ENCODE measurements at places on chromosomes 4 and X. TPM values are rescaled to one million over a fixed set of nuclear protein-coding genes. Genes with fewer than 3 reads are reported as not detected.

The AKAP4 gene
- not detected for total RNA-seq

The EFHC2 gene
- not detected for total RNA-seq

The SCD5 gene
- total RNA-seq = 31.9 TPM

The CCNB3 gene
- 0.66 TPM for total RNA-seq

The KLB gene
- not detected for total RNA-seq

The PASD1 gene
- total RNA-seq = not detected

The TMPRSS11A gene
- total RNA-seq = not detected

The TRAM1L1 gene
- 6.5 TPM for total RNA-seq

The WDR44 gene
- total RNA-seq = 14.6 TPM

The ADGRL3 gene
- total RNA-seq = 193 TPM

The CFI gene
- not detected for total RNA-seq

The MAGEA11 gene
- not detected for total RNA-seq

The FRG2 gene
- not detected for total RNA-seq

The CHRNA9 gene
- total RNA-seq = not detected

The ZAR1 gene
- total RNA-seq = 0.49 TPM

The HTR2C gene
- total RNA-seq = not detected

The ADH1A gene
- not detected for total RNA-seq

The EGF gene
- total RNA-seq = not detected

The MSN gene
- 72.3 TPM for total RNA-seq
